ENCODE measurements at places on chromosomes 3 and 15.

- no peak for DNase-seq
Observed at GRCh38 chr15:87369269-87369668, 887.3 kb downstream of the NTRK3 start.

GRCh38 chr3:101695779-101696372, 9.4 kb upstream of the RPL24 start:
- no peak for DNase-seq

DNA sequence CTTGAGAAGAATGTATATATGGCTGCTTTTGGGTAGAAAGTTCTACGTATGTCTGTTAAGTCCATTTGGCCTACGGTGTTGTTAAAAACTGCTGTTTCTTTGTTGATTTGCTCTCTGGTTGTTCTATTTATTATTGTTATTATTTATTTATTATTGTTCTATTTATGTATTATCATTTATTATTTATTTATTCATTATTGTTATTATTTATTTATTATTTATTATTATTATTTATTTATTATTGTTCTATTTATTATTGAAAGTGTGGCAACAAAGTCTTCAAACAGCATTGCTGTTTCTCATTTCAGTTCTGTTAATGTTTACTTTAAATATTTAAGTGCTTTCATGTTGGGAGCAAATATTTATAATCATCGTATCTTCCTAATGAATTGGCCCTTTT, 66.7 kb downstream of the SI start:
- DNase-seq, result no peak

DNA sequence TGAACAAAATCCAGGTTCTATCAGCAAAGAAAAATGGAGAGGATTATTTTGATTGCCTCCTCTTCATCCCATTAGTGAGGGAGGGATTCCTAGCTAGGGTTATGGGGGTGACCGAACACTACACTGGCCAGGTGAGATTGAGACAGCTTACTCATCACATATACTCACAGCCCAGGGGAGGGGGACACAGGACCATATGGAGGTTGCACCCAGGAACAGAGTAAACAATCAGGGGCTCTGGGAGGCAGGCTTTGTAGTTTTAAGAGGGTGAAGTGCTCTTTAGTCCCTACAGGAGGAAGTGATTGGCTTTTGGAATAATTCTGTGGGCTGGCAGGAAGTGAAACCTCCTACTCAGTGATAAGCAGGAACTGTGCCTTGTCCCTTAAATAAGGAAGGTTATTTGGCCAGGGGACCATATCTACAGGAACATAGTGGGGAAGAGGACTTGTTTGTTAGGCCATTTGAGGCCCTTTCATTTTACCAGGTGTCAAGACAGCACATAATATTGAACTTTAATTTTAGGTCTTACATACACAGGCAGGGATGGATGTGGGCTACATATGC, 17.5 kb upstream of the KCTD6 start:
- DNase-seq, result peak; percentile 36

GRCh38 chr3:192834428-192834827, 83.2 kb downstream of the MB21D2 start:
- DNase-seq, result no peak

DNA sequence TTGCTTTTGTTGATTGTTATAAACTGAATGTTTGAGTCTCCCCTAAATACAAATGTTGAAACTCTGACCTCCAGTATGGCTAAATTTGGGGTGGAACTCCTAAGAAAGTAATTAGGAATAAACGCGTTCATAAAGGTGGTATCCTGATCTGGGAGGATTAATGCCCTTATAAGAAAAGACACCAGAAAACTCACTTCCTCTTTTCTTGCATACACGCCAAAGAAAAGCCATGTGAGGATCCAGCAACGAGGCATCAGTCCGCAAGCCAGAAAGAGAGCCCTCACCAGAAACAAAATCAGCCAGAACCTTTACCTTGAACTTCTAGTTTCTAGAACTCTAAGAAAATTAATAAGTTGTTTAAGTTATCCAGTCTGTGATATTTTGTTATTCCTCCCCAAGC, 37.4 kb upstream of the AZI2 start:
- no peak for DNase-seq

DNA sequence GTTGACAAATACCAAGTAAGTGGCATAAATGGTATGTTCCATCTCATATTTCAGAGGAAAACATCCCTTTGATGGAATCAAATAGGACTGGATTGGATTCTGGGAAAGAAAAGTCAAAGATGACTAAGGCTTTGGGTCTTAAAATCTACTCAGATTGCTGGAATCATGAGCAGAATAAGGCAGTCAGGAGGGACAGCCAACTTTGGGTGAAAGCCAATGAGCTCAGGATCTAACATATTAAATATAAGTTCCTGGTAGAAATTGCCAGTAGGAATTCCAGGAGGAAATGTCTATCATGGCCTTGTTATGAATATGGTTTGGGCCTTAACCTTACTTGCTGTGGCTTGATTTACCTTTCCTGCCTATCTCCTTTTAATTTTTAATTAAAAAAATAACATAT, 55.3 kb downstream of the ISL2 start:
- no peak for DNase-seq

DNA sequence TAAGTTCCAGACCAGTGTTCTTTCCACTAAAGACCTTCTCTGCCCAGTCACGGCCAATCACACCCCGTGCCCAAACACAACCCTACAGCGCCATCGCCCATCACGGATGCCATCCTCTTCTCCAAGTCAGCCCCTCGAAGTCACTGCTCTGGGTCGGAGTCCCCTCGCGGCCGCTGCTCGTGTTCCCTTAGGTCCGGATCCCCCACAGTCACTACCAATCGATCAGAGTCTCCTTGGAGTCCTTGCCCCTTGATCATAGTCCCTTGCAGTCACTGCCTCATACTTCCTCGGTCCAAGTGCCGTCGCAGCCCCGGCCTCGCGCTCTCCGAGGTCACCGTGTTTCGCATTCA, 461 bp downstream of the PCYT1A start:
- DNase-seq, result no peak

DNA sequence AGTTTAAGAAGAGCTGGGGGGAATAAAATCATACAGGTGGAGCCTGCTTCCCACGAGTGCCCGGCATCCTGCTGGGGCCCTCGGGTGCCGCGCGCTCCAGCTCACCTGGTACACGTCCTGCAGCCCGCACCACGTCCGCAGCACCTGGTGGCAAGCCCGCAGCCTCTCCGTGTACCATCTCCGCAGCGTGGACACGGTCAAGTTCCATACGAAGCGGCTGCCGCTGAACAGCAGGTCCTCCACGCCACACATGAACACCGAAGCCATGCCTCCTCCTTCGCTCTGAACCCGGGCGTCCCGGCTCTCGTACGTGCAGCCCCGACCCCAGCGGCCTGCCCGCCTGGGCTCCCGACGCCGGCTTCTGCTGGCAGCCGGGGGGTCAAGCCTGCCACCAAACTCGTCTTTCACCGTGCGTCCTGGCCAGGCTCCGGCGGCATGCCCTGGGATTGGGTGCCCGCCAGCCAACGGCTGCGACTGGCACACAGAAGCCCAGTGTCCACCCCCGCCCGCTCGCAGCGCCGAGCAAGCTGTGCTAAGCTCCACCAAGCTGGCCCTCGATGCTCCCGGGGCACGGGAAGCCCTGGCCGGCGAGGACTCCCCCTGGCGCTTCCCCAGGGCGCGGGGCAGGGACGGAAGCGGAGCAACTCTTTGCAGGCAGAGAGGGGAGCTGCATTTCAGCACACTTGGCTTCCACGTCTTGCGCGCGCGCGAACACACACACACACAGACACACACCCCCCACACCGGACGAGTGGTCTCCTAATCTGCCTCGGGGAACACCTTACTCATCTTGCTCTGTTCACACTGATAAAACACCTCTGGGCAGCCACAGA, at the start of gene FRMD4B:
FRMD4B (minus strand) TSS at position 366 of the 833 bp plus-strand sequence; CDS start at position 267, 99 bp downstream.
- DNase-seq, result peak; percentile 38

GRCh38 chr3:46812237-46812791, 50.9 kb downstream of the MYL3 start:
- no peak for DNase-seq

- no peak for DNase-seq
Observed at GRCh38 chr3:53464424-53464823, 30.0 kb upstream of the CACNA1D start.

DNA sequence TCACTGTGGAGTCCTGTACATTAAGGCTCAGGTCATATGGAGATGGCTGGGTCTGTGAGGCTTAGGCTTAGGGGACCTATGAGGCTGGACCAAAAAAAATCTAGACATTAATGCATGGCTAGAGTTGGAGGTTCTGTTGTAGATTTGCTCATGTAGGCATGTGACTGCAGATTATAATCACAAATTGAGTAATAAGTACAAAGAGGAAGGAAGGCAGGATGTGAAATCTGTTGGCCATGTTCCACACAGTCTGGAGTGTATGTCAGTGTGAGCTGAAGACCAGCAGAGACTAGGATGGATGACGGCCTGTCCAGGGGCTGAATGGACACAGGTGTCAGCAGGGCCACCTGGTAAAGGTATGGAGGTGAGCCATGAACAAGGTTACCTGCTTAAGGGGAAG, at the start of gene ST3GAL6:
ST3GAL6 (plus strand) TSS at position 265 of the 400 bp plus-strand sequence. CDS start 5,101 bp downstream, outside the sequence.
- no peak for DNase-seq

DNA sequence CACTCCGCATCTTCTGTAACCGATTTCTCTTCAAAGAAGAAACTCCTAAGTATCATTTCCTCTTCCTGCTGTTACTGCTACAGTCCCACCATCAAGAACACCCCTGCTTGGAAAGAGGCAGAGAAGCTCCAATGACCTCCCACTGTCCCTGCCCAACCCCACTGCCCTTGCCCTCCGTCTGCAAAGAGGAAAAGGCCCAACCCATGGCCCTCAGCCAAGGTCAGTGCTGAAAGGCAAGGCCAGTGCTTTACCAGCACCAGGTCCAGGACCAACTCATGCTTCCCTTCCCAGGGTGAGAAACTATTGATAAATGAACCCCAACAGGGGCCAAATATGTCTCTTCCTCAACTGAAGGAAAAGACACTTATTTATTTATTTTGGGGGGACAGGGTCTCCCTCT, 22.5 kb downstream of the FAM240A start:
- DNase-seq, result no peak

GRCh38 chr3:86618706-86619105, 372.2 kb downstream of the VGLL3 start:
- no peak for DNase-seq

GRCh38 chr3:122101646-122102045, 46.5 kb downstream of the CD86 start:
- peak; percentile 67 for DNase-seq

GRCh38 chr15:40358471-40359353, 693 bp downstream of the DISP2 start:
- peak; percentile 13 for DNase-seq

DNA sequence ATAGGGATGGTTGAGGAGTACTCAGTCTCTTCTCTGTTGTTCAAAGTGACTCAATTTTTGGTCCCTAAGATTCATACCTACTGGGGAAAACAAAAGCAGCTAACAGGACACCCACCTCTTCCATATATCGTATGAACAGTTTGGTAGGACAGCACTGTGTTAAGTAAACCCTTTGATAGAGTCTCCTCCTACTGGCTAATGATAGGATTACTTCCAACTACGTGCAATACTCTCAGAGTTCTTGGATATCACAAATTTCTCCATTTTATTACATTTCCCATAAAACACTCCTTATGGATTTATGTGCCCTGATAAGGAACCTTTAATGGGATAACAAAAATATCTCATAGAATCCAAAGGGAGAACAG, 200.2 kb upstream of the GOLGA6L4 start:
- no peak for DNase-seq

DNA sequence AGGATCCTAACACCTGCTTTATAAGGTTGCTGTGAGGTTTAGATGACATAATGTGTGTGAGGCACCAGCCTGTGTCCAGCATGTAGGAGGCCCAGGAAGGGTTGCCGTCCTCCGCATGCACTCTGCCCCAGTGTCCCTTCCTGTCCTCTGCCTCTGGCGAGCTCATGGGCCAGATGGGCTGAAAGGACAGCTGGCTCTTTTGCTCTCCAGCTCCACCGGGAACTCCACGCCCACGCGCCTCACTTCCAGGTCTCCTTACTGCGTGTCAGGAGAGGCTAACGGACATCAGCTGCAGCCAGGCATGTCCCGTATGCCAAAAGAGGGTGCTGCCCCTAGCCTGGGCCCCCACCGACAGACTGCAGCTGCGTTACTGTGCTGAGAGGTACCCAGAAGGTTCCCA, 12.2 kb downstream of the MUC20 start:
- no peak for DNase-seq

GRCh38 chr3:14886101-14886500, 61.3 kb upstream of the NR2C2 start:
- no peak for DNase-seq

DNA sequence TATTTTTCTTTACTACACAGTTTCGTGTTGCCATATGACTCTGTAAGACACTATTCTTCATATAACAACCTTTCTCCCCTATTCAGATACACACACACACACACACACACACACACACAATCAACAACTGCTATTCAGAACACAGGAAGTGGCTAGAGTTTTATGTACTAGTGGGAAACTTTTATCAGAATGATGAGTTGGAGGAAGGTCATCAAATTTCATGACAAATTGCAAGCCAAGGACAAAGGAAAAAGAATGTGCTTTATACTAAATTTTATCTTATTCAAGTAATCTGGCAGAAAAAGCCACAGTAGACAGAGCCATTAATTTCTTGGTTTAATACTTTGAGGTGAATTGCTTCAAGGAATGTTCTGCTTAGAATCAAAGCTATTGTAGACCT, 899.8 kb downstream of the ROBO2 start:
- no peak for DNase-seq

GRCh38 chr3:61414456-61414855, 146.9 kb upstream of the PTPRG start:
- no peak for DNase-seq

DNA sequence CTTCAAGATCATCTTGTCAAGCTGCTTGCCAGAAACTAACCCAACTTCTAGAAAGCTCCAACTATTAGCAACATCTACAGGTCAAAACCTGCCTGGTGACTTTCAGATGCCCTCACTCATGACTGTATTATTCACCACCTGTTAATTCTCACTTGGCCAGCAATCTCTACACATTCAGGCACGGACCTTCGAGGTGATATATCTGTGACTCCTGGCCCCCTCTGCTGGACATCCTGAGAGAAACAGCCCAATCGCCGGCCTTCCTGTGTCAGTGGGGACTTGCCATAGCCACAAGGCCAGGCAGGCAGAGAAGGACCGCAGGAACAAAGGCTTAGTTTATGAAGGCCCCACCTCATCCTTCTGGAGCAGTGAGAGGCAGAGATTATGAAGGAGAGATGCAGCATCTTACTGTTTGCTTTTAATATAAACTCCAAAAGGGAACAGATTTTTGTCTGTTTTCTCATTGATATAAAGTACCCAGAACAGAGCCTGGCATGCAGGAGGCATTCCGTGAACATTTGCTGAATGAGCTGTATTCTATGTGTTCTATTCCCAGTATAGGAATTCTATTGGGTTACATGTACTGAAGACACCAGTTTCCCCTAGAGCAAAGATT, 24.4 kb upstream of the OCA2 start:
- peak; percentile 38 for DNase-seq
